ENCODE measurements at places on chromosomes 4 and X.

DNA sequence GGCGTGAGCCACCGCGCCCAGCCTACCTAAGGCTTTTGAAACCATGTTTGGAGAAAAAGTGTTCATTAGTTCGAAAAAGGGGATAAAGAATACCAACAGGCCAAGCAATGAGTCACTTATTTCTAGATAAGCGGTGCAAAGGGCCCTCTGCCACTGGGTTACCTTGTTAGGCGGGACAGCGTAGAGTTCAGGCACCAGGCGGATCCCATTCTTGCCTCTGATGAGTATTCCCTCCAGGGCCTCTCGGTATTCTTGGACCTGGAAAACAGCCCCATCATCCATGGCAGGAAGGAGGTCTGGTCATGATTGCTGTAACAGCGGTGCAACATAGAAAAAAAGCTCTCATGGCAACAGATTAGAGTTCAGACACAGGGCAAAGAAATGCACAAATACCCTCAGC lies 48.0 kb downstream of the PHKA2 start:
- DNase-seq, result no peak

- DNase-seq, result no peak
Observed at GRCh38 chr4:157996061-157997028, 176.5 kb downstream of the GASK1B start.

GRCh38 chrX:122945328-122945727 lies 238.8 kb upstream of the GRIA3 start:
- no peak for DNase-seq

- DNase-seq, result no peak
Observed at GRCh38 chr4:79042079-79042674, 102.9 kb upstream of the PAQR3 start.

DNA sequence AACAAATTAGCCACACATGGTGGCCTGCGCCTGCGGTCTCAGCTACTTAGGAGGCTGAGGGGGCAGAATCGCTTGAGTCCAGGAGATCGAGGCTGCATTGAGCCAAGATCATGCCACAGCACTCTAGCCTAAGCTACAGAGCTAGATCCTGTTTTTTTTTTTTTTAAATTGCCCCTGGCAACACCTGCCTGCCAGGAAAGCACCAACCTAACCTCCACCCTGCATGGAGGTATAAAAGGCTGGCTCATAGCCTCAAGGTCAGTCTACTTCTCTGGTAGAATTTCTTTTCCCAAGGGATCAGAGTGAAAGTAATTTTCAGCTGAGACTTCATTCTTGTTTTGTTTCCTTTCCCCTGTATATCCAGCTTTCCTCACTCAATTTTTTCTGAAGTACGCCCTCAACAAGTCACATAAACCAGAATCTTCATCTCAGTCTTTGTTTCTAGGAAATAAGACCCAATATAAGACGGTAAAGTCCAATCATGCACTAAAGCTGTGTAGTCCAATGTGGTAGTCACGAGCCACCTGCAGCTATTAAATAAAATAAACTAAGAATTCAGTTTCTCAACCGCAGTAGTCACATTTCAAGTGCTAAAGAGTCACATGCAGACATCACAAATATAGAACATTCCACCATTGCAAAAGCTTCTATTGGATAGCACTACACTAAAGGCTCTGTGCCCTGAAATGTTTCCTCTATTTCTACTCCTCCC lies 113.3 kb downstream of the HPGD start:
- DNase-seq, result no peak

- no peak for DNase-seq
Observed at GRCh38 chr4:182918044-182918607, 940 bp upstream of the DCTD start.

DNA sequence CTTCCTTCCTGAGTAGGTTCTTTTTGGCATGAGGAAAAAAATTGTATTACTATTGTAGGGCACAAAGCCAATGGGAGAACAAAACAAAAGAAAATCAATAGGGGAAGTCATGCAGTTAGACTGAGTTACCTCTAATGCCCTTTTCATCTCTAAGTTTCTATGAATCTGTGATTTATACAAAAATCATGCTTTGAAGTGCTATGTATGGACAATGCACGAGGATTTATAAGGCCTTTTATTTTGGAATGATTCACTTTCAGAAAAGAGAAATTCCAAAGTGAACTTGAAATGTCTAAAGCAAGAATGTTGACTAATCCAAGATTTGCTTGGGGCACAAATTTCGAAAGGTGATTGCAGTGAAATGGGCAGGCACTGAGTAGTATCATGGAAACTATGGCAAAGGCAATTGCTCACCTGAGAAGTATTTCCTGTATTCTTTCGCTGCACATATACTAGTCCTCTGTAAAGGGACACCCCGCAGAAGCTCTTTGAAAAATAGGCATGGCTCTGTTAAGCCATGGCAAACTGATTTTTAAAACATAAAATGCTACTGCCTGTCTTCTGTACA lies 52.8 kb downstream of the ADGRG4 start:
- DNase-seq, result no peak

DNA sequence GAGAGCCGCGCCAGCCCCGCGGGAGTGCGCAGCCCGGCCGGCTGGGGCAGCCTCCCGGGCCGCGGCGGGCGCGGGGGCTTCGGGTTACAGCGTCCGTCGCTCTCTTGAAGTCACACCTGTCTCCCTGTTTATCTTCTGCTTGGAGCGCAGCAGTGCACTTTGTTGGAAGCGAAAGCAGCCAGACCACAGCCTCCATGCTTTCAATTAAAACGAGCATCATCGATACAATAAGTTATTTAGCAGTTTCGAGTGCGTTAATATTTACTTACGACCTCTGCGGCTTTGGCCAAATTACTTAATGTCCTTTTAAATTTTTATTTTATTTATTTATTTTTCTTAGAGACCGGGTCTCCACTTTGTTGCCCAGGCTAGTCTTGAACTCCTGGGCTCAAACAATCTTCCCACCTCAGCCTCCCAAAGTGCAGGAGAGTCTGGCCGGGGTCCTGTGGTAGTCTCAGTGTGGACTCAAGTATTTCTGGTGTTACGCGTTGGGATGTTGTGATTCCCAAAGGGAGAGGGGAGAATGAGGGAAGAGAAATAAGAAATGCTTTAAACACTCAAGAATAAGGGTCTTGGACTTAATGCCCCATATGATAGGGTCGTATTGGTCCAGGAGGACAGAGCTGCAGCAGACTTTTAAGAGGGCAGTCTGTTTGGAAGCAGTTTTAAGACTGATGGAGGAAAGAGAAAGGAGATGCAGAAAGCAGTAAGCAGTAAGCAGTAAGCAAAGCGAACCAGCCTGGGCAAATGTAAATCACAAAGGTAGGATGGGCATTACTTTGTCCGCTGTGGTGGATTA lies 504 bp upstream of the PDLIM3 start:
- no peak for DNase-seq

- DNase-seq, result no peak
Observed at GRCh38 chr4:41256131-41256739, 493 bp upstream of the UCHL1 start.

DNA sequence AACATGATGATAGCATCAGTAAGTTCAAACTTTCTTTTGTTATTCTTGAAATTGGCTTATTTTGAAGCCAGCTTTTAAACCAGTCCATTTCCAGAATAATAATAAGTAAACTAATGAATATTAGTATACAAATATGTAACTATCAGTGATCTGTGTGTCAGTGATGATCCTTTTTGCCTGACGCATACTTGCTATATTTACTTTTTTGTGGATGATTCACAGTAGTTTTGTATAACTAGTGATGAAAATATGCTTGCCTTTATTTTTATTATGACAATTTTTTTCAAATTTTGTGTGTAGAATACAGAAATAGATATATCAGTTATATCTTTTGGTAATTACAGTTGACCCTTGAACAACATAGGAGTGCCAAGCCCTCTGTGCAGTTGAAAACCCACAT lies 49.5 kb downstream of the USP53 start:
- DNase-seq, result no peak

DNA sequence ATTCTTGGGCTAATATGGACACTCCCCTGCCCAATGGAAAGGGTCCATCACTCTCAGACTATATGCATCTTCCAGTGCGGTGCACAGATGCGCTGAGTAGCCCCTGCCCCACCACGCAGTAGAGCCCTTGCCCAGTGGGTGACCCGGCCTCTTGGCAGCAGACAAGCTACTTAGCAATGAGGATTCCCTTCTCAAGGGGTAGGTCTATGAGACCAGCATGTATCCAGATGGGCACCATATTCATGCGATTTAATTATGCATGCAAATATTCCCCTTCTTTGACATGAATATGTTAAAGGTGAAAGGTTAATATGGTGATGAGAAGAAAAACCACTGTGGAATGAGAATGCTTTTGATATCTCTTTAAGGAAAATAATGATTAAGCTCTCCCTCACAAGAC lies 77.7 kb downstream of the ZNF827 start:
- no peak for DNase-seq

- DNase-seq, result no peak
Observed at GRCh38 chr4:122360754-122361153, 18.1 kb upstream of the ADAD1 start.

- DNase-seq, result no peak
Observed at GRCh38 chr4:40719008-40719623, 30.6 kb upstream of the NSUN7 start.

- no peak for DNase-seq
Observed at GRCh38 chr4:110988722-110989121, 365.8 kb upstream of the PITX2 start.

GRCh38 chr4:70759126-70759525 lies 37.4 kb downstream of the RUFY3 start:
- DNase-seq, result no peak

Data from D721Med (cell line).